ENCODE measurements at places on chromosomes 11 and 22.

DNA sequence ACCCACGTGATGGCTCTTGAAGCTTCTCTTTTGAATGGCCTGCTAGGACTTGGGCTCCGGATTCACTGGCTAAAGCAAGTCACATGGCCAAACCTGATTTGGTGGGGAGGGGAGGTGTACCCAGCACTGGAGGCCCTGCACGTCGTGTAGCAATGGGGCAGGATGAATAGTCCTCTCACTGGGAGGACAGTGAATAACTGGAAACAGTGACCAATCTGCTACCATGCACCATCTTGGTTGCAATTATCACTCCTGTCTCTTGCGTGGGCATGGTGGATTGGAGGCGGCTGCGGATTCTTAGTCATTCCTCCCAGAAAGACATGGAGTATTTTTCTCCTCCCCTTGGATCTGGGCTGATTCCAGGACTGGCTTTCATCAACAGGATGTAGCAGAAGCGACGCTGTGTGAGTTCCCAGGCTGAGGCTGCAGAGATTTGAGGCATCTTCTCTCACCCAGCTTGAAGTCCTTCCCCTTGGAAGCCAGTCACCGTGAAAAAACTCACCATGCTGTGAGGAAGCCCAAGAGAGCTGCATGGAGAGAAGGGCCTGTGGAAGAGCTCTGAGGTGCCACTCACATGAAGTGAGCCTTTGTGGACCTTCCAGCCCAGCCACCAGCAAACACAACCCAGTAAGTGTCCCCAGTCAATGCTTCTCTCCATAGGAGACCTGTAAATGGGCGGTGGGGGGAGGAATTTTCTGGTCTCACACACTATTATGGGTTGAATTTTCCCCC lies 70.4 kb downstream of the IGLL1 start:
- DNase-seq: no peak

GRCh38 chr11:9868641-9869040 lies 204.8 kb downstream of the SWAP70 start:
- DNase-seq: no peak

DNA sequence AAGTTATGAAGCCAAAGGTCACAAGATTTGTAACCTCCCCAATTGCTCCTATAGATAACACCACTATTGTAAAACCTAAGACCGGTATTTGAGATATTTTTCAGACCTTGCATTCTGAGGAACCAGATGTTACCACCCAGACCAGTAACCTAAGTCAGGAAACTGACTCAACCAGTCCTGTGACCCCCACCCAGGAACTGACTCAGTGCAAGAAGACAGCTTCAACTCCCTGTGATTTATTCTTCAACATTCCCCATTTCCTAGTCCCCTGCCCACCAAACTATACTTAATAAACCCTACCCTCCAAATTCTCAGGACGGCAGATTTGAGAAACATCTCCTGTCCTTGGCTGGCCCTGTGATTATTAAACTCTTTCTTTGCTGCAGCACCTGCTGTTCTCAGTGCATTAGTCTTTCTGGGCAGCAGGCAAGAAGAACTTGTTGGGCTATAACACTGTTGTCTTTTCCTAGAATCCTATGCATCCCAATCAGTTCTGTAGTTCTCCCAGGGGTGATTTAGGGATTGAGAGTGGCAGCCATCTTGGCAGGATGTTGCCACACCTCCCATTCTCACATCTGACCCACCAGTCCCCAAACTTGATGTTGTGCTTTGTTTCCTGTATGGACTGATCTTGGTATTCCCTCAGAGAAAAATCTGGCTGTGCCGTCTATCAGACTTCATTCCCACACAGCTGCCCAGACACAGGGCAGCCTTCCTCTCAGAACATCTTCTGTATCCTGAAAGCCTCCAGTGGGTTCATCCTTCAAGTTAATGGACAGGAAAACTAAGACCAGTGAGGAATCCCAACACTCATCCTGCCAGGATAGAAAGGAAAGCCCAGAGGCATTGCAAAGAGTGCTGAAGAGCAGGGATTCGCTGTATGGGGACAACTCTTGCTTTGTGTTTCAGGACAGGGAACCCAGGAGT lies 104.0 kb downstream of the PDE2A start:
- DNase-seq: no peak

- no peak for DNase-seq
These were observed 16.4 kb downstream of the PRCP start for GRCh38 chr11:82883853-82884252.

DNA sequence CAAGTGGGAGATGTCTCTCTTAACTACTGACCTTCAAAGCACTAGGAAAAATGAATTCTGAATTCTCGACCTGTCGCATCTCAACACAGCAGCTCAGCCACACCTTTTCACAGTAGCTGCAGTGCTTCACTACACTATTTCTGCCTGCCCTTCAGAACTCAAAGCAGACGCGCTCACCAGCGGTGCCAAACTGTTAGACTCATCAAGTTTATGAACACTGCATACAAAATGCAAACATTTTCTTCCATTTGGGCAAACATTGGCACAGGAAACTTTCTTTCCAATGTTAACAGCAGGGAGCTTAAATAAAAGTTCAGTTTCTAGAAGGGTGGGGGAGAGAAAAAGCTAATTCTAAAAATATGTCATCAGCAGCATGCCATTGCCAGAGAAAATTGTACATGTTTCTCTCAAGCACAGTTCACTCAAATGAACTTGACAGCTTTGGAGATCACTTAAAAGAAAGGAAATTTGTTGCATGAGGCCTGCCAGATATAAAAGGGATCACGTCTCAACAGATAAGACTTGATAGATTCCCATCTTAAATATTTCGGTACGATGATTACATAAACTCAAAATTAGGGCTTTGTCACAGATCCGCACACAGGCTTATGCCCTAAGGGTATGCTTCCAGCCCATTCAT lies 82.7 kb downstream of the CADM1 start:
- no peak for DNase-seq

- DNase-seq: no peak
These were observed 33.5 kb upstream of the SERPIND1 start for GRCh38 chr22:20740222-20740951.

- no peak for DNase-seq
These were observed 251.9 kb downstream of the ST3GAL4 start for GRCh38 chr11:126607374-126607773.

- no peak for DNase-seq
These were observed 364.1 kb upstream of the PITPNB start for GRCh38 chr22:28283068-28283654.

GRCh38 chr11:106381895-106382294 lies 304.4 kb downstream of the AASDHPPT start:
- DNase-seq: no peak

DNA sequence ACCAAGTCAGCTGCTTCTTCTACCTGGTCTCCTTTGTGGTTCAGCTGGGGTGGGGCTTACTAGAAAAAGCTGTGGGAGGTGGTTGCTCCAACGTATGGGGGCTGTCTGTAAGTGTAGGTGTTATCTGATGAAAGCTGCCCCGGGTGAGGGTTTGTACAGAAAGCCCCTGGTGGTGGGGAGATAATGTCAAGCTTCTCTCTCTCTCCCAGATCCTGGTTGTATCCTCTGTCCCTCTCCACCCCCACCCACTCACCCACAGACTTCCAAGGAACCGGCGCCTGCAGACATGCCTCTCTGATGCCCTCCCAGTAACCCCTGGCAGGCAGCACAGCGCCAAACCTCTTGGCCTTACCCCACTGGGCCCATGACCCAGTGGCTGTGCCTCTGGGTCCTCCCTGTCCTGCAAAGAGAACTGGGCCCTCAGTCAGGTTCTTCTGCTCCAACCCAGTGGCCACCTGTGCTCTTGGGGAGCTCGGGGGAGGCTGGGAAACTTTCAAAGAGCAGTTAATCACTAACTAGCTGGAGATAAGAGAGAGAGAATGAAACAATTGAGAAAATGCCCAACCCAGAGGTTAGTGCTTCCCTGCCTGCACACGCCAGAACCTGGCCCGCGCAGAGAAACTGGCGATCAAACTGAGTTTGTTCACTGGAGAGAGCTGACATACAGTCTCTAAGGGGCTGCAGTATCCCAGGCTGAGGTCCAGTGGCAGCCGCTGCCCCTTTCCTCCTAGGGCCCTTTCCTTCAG lies 20.4 kb upstream of the EHF start:
- DNase-seq: no peak

GRCh38 chr11:73950869-73951710 lies at the start of gene DNAJB13:
Gene DNAJB13 (plus strand): TSS chr11:73951026. CDS start chr11:73951070, 44 bp downstream.
- DNase-seq: no peak

Data from stimulated activated CD8-positive, alpha-beta memory T cell treated with anti-CD3 and anti-CD28 coated beads, Interleukin-15, amount 100 ng/mL, for 48 hours (primary cell).